ENCODE measurements at places on chromosomes 3 and 15.

- DNase-seq = peak; percentile 70
These were observed 46.7 kb downstream of the DZIP1L start for GRCh38 chr3:138068579-138069174.

- DNase-seq = no peak
These were observed 3.5 kb downstream of the EIF4E3 start for GRCh38 chr3:71721651-71722157.

- no peak for DNase-seq
These were observed 3.5 kb upstream of the SLC28A1 start for GRCh38 chr15:84880822-84881519.

- DNase-seq = no peak
These were observed at the start of gene IQCF2 for GRCh38 chr3:51860703-51861665. Gene IQCF2, plus strand, starts transcription at chr3:51861615. Its CDS starts 52 bp downstream, at chr3:51861667.

DNA sequence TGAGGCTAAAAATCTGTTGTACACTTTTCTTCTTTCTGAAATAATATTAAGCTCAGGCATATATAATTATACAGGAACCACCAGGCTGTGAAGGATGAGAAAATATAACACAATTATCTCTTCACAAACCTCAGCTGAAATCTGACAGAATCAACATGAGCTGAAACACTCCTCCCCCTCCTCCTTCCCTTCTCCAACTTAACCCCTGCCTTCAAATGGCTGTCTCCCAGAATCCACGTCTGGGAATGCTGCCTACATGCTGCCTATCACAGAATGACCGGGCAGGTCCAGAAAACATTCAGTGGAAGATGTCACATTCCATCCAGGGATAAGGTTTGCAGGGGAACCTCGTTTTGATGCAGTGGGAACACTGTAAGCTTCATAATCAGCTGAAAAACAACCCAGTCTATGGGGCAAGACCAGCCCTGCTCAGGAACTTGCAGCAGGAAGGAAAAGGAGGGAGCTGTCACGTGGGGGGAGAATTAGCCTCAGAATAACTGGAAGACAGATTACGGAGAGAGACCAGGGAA lies 44.0 kb upstream of the SEMA6D start:
- DNase-seq = no peak

- no peak for DNase-seq
These were observed 101.2 kb downstream of the SMAD6 start for GRCh38 chr15:66803182-66803729.

- no peak for DNase-seq
These were observed 50.3 kb downstream of the NPTN start for GRCh38 chr15:73582851-73583379.

- no peak for DNase-seq
These were observed 153.6 kb downstream of the TMEM108 start for GRCh38 chr3:133191818-133192217.

DNA sequence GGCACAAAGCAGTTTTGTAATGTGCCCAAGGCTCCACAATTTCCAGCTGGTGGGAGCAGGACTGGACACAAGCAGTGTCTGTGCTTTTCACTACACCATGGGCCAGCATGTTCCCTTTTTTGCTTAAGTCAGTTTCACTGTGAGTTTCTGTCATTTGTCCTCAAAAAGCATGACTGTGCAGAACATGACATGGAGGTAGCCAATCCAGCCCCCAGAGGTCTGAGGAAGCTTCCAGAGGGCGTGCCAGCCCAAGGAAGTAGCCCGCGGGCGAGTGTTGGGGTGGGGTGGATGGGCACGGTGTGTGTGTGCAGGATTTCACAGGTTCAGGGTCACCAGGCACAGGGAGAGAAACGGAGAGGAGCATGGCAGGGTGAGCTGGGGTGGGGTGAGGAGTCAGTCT lies 8.0 kb upstream of the EEFSEC start:
- no peak for DNase-seq

- no peak for DNase-seq
These were observed 196.6 kb downstream of the TPRG1 start for GRCh38 chr3:189368384-189368783.

DNA sequence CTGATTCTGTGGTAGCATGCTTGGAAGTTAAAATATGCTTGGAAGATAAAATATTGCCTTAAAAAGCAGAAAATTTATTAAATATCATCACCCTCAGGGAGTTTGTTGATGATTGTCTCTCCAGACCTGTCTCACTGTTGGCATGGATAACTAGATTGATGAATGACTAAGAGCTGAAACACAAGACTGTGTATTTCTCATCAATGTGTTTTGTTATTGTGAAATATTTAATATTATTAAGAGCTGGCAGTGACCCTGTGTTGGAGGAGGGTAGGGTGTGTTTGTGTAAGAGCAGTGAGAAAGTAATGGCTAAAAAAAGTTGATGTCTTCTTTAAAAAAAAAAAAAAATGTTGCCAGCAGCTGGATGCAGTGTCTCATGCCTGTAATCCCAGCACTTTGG lies 82.2 kb downstream of the ITPR1 start:
- no peak for DNase-seq

- DNase-seq = no peak
These were observed 306.4 kb upstream of the ROPN1 start for GRCh38 chr3:124298301-124298700.

DNA sequence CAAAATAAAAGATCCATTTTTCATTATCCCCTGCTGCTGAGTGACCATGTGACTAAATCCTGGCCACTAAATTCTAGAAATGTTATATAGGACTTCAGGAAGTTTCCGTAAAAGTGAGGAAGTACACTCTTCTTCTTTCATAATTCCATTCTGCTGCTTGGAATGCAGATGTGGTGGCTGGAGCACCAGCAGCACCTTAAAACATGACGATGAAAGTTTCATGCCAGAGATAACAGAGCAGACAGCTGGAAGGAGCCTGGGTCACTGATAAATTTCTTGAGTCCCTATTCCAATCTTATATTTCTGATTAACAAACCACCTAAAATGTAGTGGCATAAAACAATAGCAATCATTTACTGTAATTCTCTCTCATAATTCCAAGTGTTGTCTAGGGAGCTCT lies 238.7 kb downstream of the TBL1XR1 start:
- no peak for DNase-seq

DNA sequence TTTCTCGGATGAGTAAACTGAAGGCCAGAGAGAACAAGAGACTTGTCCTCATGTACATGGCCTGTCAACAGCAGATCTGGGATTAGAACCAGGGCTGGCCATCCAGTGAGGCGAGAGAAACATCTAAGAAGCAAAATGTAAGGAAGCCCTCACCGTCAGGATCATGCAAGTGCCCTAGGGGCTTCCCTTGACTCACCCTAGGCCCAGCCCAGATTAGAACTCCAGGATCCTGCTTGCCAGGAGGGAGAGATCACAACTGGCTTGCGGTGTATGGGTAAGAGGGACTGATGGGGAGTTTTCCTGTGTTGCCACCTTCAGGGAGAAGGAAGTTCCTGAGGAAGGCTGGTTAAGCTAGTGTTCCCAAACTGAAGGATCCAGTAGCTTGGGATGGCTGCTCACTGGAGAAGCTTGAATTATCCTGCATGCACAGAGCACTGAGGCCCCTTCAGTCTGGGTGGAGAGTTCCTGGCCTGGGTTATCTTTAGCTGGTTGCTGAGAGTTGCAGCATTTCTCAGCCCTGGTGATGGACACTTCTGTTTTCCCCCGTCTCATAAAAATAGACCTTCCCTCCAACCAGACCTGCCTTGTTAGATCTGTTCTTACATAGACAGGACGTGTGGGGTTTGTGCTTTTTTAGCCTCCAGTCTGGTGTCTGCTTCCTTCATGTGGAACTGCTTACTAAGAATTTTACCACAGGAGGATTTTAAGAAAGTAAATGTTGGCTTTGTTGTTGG lies 28.2 kb upstream of the XIRP1 start:
- DNase-seq = no peak

- no peak for DNase-seq
These were observed 113.3 kb downstream of the ANP32A start for GRCh38 chr15:68707386-68707785.

DNA sequence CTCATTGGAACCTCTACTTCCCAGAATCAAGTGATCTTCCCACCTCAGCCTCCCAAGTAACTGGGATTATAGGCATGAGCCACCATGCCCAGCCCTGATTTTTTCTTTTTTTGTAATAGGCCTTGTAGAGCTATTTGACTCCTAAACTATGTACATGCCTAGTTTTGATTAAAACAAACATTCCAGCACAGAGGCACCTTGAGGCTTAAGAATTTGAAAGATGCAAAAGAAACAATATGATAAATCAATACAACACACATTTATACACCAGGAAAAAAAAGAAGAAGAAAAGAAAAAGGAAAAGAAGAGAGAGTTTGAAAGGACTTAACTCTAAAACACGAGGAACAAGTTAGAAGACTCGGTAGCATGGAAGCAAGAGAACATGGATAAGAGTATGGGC lies 13.9 kb upstream of the FRMD5 start:
- DNase-seq = no peak
